ENCODE measurements at places on chromosomes 3 and 15.

DNA sequence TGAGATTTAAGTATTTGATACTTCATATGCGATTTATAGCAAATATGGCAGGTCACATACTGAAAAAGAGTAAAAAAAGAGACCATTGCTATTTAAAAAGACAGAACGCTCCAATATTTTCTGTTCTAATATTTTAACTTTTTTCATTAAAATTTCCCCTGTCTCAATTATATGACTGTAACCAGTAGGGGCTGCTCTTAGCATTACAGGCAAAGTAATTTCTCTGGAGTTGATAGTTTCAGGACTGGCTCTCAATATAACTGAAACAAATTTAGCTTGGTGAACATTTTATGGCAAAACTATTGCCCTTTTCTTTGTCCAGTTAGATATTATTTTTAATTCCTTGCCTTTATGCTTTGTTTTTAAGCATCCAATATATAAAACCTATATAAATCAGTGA lies 286.3 kb upstream of the ROBO2 start:
- no peak for DNase-seq

- peak; percentile 34 for DNase-seq
Observed at GRCh38 chr15:36951731-36952247, 148.6 kb downstream of the MEIS2 start.

DNA sequence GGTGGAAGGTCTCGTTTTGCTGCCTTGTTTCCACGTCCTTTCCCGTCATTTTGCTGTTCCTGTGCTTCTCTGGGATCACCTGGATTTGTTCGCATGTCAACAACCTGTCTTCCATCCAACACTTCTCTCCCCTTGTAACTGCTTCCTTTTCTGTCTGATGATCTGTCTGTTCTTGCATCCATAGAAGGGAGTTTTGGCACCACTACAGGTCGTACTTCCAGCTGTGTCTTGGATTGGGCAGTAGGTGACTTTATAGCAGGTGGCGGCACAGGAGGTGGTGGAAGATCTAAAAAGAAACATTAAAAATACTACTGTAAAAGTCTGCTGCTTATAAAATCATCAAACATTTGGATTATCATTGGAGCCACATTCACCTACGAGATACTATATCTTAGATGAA lies 1161.0 kb downstream of the ROBO1 start:
- DNase-seq, result no peak

- DNase-seq, result no peak
Observed at GRCh38 chr3:126580746-126581145, 22.0 kb upstream of the C3orf22 start.

DNA sequence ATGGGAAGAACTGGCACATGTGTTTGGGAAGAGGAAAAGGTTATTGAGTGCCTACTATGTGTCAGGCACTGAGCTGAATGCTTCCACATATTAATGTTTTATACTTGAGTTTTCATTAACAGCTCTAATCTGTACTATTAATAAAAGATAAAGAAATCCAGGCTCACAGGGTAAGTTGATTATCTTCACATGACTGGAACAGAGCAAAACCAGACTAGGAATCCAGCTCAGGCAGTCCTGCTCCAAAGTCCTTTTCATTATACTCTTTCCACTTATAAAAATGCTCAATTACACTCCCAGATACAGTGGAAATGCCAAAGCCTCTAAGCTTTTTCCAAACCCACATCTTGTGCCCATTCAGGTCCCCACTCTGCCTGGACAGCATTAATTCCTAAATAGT lies 97.6 kb downstream of the TNIK start:
- DNase-seq, result no peak

- DNase-seq, result no peak
Observed at GRCh38 chr15:60479361-60480110, 594 bp upstream of the ICE2 start.

DNA sequence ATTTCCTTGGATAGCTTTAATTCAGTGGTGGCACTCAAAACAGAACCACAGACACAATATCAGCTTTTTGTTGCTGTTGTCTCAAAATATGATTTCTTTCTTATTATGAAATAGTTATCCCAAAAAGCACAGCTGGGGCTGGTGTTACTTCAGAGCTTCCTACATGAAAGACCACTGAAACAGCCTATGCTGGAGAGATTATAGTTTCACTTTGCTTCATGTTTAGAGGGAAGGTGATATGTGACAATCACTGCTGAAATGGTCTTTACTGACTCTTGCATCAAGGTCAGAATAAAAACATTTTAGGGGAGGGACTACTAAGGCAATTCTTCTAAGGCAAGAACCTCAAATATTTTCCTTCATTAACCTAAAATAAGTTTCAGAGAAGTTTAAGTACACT lies 190.7 kb downstream of the TNIK start:
- no peak for DNase-seq

DNA sequence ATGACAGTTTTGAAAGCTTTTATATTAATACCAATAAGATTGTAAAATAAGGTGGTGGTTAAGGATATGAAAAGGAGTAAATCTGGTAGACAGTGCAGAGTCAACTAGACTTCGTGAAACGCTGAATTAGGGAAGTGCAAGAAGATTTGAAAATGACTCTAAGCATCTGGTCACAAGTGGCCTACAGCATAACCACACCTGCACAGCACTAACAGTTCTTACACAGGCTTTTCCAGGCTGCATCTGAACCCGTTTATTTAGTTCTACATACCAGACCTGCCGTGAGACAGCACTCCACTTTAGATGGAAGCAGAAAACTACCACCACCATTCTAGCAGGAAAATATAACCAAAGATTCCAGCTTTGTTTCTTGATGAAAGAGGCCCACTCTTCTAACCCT lies 1.9 kb downstream of the DMXL2 start:
- no peak for DNase-seq
